ENCODE measurements at places on chromosomes 3 and 15. TPM values are rescaled to one million over a fixed set of nuclear protein-coding genes. Genes with fewer than 3 reads are reported as not detected.

- DNase-seq: no peak
Measured at GRCh38 chr3:134624537-134625287, 26.1 kb downstream of the KY start.

- peak; percentile 79 for DNase-seq
Measured at GRCh38 chr15:80778964-80779657, at the start of gene CEMIP. Gene CEMIP (plus strand): TSS chr15:80779370. CDS start chr15:80873880, 94,510 bp downstream.

GRCh38 chr3:169278092-169278491, 385.4 kb downstream of the MECOM start:
- no peak for DNase-seq

DNA sequence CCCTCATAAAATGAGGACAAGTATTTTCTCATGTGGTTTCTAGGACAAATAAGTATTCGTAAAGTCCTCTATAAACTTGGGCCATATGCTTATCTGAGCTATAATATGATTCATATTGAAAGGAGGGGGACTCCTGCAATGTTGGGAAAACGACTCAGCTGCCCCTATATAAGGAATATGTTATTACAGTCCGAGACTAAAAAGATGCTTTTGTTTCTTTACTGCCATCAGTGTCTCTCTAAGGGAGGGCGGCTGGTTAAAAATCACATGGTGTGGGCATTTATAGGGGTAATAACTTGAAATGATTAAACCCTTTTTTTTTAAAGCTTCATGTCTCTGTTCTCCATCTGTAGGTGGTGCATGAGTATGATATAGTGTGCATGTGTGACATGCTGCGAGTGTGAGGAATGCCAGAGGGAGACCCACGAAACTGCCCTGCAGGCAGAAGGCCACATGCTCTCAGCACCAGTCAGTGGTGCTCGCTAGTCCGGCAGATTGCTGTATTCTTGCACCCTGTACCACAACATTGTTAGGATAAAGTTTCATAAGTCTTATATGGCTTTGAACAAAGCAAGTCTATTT, 256.0 kb upstream of the CTDSPL start:
- no peak for DNase-seq

The PLA2G4F gene
- not detected for total RNA-seq

The UMPS gene
- 31.1 TPM for total RNA-seq

The SEMA5B gene
- not detected for total RNA-seq

DNA sequence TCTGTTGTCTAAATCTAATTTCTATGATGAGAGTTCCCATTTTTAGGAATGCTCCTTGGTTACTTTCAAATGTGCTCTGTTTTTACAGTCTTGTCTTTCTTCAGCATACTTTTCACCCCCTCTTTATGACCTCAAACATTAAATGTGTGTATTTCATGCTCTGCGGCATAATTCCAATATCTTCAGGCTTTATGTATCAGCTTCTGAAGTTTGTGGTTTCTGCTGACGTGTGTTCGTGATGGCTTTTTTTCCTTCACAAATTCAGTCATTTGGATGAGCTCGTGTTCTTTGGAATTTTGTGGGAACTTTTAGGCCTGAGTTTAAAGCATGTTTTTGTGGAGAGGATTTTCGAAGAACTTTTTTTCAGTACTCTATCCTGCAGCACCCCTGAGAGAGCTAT, 97.7 kb upstream of the CHRNA7 start:
- DNase-seq: no peak

GRCh38 chr15:42728560-42728959, 8.4 kb downstream of the CDAN1 start:
- DNase-seq: no peak

GRCh38 chr15:67372543-67372942, 118.0 kb downstream of the IQCH start:
- peak; percentile 10 for DNase-seq

The CADPS gene
- not detected for total RNA-seq

The UBL7 gene
- total RNA-seq: 42.7 TPM

- no peak for DNase-seq
Measured at GRCh38 chr3:37441689-37442088, 267.3 kb upstream of the LRRFIP2 start.

The CLSTN2 gene
- 7.3 TPM for total RNA-seq

DNA sequence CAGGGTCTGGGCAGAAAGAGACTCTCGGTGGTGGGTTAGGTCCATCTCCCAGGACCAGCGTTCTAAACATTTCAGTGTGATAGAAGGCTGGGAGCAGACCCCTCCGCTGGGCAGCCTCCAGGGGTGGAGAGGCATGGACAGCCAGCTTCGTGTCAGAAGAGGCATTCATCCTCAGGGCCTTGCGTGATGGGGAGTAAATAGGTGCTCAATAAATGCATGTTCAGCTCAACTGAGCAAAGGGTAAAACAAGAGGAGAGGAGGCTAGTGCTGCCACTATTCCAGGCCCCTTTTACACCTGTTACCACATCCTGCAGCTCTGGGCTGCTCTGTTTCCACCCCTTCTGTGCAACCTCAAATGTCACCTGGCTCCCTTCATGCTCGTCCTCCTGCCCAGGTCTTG, 49.0 kb downstream of the SEMA5B start:
- DNase-seq: no peak

The RTP1 gene
- total RNA-seq: not detected

The KBTBD8 gene
- 3.5 TPM for total RNA-seq

The TUSC7 gene
- total RNA-seq: not detected

DNA sequence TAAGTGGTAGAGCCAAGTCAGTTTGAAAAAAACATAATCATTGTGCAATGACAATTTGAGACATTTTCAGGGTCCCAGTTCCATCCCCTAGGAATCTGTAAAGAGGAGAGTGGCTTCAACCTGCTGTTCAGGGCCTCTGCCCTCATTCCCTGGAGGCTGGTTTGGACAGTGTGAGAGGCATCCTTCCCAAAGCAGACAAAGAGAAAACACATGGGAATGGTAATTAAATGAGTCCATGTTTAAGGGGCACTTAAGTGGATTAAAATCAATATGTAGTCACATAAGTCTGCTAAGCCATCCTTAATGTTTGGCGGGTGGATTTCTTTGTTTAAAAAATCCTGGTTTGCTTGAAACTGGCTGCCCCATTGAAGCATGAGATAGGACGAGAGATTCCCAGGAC, 146.3 kb upstream of the CTDSPL start:
- DNase-seq: no peak

DNA sequence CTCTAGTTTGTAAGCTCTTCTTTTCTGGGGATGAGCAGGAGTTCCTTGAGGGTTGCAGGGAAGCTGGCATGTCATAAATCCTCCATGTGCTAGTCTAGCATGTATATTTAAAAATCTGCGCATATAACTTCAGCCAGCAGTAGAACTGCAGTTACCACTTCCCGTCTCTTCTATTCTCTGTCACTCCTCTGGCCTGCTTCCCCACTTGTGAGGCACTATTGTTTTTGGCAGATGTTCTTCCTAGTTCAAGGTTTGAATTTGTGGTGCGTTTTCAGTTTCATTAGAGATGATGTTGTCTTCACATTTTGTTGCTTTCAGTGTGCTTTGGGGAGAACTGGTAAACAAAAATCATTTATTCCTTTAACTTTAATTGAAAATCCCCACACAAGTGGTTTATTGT, 169.1 kb upstream of the ZPLD1 start:
- no peak for DNase-seq

Measured in fibroblast of villous mesenchyme (primary cell).